Stimulated activated CD4-positive, alpha-beta T cell treated with anti-CD3 and anti-CD28 coated beads, Interleukin-4, amount 100 ng/mL, for 4 hours (primary cell): ENCODE measurements at places on chromosomes 11 and 22.

DNA sequence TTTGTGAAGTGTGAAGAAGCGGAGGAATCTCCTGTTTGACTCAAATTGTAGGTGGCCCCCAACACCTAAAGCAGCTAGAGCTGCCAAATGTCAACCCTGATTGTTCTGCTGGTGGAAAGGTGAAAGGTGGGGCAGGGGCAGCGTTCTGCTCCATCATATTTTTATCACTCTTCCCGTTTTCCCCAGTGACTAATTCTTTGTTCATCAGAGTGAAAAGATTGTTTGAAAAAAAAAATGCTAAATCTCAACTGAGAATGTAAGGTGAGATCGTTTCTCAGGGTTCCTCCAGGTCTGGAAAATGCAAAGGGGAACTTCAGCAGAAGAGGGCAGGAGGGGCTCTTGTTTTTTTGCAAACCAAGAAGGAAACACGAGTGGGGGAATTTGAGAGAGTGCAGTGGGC is 137.7 kb downstream of the MN1 start:
- DNase-seq, result no peak

- DNase-seq, result no peak
Measured at GRCh38 chr22:24205438-24206195, 24.3 kb downstream of the SUSD2 start.

GRCh38 chr22:50314081-50314454 is 6.6 kb upstream of the PLXNB2 start:
- DNase-seq, result no peak

GRCh38 chr11:64466115-64466718 is 107.3 kb downstream of the RPS6KA4 start:
- DNase-seq, result no peak

- DNase-seq, result no peak
Measured at GRCh38 chr11:128963744-128964325, 21.2 kb upstream of the TP53AIP1 start.

DNA sequence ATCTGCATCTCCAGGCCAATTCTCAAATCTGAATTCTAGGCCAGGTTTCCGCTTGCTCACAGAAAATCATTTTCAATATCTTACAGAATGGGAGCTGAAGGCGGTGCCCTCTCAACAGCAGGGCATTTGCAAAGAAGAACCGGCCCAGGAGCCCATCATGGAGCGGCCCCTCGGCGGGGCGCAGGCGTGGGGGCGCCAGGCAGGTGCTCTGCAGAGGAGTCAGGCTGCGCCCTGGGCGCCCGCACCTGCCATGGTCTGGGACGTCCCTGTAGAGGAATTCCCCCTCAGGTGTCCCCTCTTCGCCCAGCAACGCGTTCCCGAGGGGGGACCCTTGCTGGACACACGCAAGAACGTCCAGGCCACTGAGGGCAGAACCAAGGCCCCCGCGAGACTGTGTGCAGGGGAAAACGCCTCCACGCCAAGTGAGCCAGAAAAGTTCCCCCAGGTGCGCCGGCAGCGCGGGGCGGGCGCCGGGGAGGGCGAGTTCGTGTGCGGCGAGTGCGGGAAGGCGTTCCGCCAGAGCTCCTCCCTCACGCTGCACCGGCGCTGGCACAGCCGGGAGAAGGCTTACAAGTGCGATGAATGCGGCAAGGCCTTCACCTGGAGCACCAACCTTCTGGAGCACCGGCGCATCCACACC is 11.5 kb downstream of the ZNF74 start:
- DNase-seq, result no peak

GRCh38 chr11:61095021-61095420 is 7.3 kb upstream of the CD5 start:
- DNase-seq, result no peak

DNA sequence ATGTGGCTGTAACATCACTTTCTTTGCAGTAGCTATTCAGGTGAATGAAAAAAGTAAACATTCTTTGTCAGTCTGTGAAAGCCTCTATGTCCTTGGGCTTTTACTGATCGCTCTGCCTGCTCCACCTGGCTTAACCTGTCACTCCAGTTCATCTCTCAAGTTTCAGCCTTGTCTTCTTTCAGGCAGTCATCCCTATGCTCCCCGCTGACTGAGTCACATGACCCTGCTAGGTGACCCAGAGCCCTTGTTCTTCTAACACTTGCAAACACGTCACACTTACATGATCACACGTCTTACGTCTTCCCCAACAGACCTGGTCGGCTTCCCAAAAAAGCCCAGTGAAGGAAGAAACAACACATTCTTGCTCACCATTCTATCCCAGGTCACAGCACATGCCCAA is 499.3 kb upstream of the TENM4 start:
- no peak for DNase-seq

DNA sequence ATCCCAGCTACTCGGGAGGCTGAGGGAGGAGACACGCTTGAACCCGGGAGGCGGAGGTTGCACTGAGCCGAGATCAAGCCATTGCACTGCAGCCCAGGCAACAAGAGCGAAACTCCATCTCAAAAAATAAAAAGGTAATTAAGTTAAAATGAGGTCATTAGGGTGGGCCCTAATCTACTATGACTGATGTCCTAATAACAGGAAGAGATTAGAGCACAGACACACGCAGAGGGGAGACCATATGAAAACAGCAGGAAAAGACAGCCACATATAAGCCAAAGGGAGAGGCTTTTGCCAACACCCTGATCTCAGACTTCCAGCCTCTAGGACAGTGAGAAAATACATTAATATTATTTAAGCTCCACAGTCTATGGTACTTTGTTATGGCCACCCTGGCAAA is 17.3 kb downstream of the LARGE1 start:
- DNase-seq, result no peak

GRCh38 chr11:42778193-42778592 is 533.6 kb upstream of the API5 start:
- no peak for DNase-seq

DNA sequence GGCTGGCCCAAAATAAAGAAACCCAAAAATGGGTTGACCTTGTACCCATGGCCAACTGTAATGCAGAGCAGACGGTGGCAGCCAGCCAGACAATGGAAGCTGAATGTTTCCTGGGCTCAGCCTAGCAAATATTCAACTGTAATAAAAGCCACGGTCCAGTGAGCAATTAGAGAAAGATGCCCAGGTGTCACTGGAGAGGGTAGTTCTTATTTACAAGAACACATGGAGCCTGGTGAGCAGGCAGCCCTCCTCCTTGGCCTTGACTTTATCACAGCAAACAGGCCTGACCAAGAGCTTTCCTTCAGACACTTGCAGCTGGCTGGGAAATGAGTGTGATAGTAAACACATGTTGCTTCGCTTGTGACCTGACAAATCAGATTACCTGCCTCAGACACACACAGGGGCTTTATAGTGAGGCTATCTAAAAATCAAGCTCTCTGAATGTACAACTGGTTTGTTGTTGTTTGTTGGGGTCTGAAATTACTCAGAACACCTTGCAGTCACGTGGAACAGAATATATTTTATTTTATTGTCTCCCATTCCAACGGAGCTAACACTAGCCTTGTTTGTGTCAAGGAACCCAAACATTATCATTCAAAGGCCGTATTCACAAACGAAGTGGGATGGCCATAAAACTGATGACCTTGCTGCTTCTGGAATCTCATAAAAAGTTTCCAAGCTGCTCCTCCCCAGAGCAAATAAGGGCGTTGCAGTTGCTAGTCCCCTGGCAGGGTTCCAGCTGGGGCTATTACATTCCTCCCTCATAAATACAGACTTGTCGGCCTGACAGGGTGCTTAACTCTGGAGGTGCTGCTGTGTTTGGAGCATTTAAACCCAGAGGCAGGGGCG is 161.1 kb downstream of the BBOX1 start:
- no peak for DNase-seq

DNA sequence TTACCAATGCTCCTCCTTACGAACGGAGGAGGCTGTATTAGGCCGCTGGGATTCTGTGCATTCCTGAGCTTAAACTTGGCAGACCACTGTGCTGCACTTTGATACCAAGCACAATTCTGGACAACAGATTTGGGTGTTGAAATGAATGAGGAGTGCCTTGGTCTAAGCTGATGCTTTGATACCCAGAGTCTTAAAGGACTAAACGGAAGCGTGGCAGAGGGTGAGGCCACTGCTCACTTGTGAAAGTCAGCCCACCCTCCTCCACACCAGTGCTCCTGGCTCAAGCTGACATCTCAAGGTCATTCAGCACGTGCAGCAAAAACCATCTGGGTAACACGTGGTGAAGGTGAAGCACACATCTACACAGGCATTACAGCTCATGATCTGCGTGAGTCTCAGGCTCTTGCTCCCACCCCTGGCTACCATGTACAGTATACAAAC is 85.9 kb downstream of the MICAL3 start:
- DNase-seq, result no peak

DNA sequence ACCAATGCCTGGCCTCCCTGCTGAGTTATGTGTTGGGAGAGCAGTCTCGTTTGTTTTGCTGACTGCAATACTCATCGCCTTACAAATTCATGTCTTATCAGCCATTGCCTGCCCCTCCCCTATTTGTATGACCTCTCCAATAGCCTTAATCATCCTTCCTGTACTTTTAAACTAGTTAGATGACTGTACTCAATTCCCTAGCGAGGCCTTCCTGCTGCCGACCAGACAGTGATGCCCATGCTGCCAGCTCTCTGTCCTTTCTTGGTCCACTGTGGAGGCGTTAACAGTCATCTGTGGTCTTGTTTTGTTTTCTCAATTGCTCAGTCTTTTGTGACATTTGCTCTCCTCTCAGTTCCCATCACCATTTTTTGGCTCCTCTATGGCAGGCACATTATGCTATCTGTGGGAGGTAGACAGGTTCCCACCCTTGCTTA is 20.3 kb upstream of the YPEL1 start:
- no peak for DNase-seq

DNA sequence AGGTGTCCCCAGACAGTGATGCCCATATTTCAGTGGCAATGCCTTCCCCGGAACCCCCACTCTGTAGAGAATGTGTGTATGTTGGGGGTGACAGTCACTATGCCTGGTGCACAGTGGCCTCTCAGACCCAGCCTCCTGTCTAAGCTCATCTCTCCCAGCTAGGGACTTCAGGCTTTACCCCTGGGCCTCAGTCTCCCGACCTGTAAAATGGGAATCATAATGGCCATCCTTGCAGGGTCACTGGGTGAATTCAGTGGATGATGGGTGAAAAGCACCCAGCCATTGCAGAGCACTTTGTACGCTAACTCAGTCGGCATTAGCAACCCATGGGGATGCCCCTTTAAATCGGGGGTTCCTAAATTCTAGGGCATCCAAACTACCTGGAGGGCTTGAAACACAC is 18.9 kb downstream of the FGF3 start:
- DNase-seq, result no peak

GRCh38 chr11:86740628-86741483 is 59.5 kb upstream of the PRSS23 start:
- DNase-seq, result no peak

DNA sequence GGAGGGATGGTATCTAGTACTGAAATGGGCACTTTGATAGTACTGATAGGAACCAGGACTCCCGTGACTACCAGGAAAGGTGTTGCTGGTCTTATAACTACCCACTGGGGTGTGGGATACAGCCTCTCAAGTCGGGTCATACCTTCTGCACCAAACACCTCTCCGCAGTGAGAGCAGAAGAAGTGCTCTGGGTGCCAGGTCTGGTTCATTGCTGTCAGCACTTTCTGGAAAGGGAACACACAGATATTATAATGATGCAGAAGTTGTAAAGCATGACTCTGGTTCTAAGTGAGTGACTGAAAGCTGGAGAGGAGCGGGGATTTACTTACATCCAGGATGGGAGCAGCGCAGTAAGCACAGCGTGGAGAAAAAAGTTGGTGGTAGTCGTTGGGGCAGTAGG is 26.0 kb downstream of the LPXN start:
- DNase-seq, result no peak

- DNase-seq, result no peak
Measured at GRCh38 chr11:111176603-111177002, 68.9 kb upstream of the POU2AF2 start.

GRCh38 chr11:1450949-1451710 is 35.4 kb downstream of the MOB2 start:
- DNase-seq, result no peak

DNA sequence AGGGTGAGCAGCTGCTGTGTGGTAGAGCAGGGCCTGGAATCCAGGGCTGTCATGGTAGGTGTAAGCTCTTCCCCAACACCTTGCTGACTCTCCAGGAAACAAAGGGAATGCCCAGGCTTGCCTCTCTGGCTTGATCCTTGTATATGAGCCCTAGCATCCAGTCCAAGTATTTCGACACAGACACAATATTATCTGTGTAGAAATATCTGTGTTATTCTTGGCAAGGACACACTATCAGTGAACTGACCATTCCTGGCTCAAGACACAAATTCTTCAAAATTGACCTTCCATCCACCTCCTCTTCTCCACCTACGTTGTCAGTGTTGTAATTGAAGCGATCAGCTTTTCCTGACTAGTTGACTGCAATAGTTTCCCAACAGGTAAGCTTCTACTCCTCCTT is 312.0 kb upstream of the NARS2 start:
- no peak for DNase-seq

DNA sequence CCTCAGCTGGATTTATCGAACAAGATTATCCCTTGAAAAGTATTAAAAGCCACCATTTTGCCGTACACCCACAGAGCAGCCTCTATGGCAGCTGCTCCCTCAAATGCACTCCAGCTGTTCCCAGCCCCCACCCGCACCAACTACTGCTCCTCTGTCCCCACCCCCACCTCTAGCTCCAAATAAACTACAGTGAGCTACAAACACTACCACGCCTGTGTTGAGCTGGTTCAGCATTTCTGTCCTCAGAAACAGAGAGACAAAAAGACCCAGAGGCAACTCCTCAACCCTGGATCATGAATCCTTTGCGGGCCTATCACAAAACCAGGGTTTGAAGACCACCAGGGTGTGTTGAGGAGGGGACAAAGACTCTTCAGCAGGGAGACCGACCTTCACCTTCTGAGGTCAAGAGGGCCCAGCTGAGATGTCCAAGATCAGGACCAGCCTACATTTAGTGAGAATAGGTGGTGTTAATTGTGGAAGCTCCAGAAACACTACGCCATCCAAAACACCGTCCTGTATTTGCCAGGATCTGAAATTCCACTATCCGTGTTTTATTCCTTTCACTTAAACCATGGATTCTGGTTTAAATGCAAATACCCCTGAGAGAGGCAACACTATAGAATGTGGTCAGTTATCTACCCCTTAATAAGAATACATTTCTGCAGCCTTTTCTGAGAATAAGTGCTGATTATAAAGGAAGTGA is 195.9 kb downstream of the DSCAML1 start:
- no peak for DNase-seq

DNA sequence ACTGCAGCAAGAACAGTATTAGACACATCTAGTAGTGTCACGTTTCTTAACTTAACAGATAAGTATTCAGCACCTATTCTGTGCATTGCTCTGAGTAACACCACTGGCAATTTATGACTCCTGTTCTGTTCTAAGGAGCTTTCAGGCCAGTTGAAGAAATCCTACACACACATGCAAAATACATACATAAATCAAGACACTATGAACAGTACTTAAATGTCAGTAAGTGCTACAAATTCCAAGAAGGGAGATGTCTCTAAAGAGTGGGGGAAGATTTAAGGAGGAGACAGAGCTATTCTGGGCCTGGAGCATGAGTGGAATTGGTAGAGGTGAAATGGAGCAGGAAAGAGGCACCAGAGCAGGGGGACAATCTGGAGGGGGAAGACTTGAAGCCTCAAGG is 46.2 kb upstream of the CLMP start:
- DNase-seq, result no peak

- DNase-seq, result no peak
Measured at GRCh38 chr22:32623943-32624342, 149.3 kb downstream of the FBXO7 start.
